Thymus (tissue), 14 donors: ENCODE measurements at places on chromosomes 1 and 21. TPM values are rescaled to one million over a fixed set of nuclear protein-coding genes. Genes with fewer than 3 reads are reported as not detected.

Gene IL6R
- polyA plus RNA-seq: 10.3 TPM

Gene CYYR1
- polyA plus RNA-seq: 19.1 TPM

Gene S100A4
- polyA plus RNA-seq: 305 TPM

Gene LACTBL1
- not detected for polyA plus RNA-seq

Gene LRRC39
- 6.7 TPM for polyA plus RNA-seq

Gene LHX4
- polyA plus RNA-seq: 0.05 TPM

Gene KIF17
- polyA plus RNA-seq: 1.0 TPM

Gene MTMR11
- polyA plus RNA-seq: 2.7 TPM

Gene RHOC
- polyA plus RNA-seq: 227 TPM

Gene TCEA3
- 5.5 TPM for polyA plus RNA-seq

Gene LDLRAD2
- 1.9 TPM for polyA plus RNA-seq

Gene ESRRG
- 0.71 TPM for polyA plus RNA-seq

Gene MAP7D1
- polyA plus RNA-seq: 68.6 TPM

Gene PERM1
- 0.59 TPM for polyA plus RNA-seq

Gene LIN28A
- 0.05 TPM for polyA plus RNA-seq

Gene MR1
- polyA plus RNA-seq: 12.0 TPM

Gene OPRD1
- 0.05 TPM for polyA plus RNA-seq

Gene FCRL2
- polyA plus RNA-seq: 6.4 TPM

Gene DYNLT4
- polyA plus RNA-seq: 0.09 TPM

Gene FCRLB
- polyA plus RNA-seq: 0.84 TPM

Gene NFASC
- polyA plus RNA-seq: 1.4 TPM

Gene SIK1
- polyA plus RNA-seq: 16.9 TPM

Gene DYRK3
- polyA plus RNA-seq: 4.9 TPM

Gene WLS
- polyA plus RNA-seq: 14.7 TPM

Gene GJA9
- polyA plus RNA-seq: 0.11 TPM

Gene ZMYND12
- polyA plus RNA-seq: 3.2 TPM

Gene ARHGEF19
- polyA plus RNA-seq: 9.6 TPM

Gene OR2AK2
- not detected for polyA plus RNA-seq

Gene C1orf53
- polyA plus RNA-seq: 1.3 TPM

Gene SPRR2G
- polyA plus RNA-seq: 14.7 TPM

Gene AMY1A
- polyA plus RNA-seq: 1.9 TPM

Gene TMEM9
- polyA plus RNA-seq: 57.5 TPM

Gene UFC1
- 118 TPM for polyA plus RNA-seq

Gene LENEP
- polyA plus RNA-seq: 0.16 TPM

Gene MPL
- 0.02 TPM for polyA plus RNA-seq

Gene TMEM51
- 9.7 TPM for polyA plus RNA-seq

Gene GJA4
- 10.0 TPM for polyA plus RNA-seq
